ENCODE measurements at places on chromosomes 16 and 17.
A peak's percentile ranks its signal among the peaks of the same experiment; 100 is the strongest.

DNA sequence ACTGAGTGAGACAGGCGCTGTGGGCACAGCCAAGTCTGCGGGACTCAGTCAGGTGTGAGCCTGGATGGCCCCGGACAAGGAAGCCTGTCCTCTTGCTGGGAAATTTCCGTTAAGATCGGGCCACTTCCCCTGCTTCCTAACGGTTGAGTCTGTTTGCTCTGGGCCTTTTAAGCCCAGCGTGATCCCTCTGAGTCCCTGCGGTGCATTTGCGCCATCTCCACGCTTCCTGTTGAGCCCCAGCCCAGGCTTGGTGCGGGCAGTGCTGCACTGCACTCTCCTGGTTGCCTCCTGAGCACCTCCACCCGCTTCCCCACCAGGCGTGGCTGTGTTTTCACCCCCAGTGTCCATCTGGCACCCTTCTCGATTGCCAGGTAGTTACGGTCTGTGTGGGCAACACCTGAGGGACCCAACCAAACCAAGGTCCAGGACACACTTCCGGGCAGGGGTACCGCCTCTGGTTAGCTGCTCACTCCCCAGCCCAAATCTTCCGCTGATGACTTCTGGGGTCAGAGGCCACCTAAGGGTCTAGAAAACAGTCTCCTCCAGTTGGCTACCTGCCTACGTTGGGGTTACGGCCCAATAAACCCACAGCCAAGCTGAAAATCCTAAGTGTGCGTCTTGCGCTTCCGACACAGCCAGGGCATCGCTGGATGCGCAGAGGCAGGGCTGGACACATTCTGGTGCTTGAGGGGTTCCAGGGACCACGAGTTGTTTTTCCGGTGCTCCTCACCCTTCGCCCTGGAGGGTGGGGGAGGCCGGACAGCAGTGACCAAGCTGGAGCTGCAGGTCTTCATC is 1.4 kb upstream of the SLC25A10 start:
- peak; percentile 74 for DNase-seq

- DNase-seq = no peak
Measured at GRCh38 chr16:62738666-62739460, 702.6 kb upstream of the CDH8 start.

DNA sequence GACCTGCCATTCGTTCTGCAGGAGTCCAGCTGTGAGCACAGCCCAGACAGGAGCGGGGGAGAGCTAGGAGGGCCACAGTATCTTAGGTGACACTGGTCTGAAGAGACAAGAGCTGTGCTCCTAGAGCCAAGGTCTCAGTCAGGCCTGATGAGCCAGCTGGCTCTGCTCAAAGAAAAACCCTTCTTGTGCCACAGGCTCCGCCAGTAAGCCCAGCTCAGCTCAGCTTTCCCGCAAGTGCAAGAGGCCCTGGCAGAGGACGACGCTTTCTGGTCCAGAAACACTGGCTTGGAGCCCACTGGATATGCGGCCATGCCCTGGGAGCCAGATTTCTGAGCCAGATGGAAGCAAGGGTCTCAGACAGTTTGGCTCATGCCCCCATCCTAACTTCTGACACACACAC is 23.9 kb downstream of the PEMT start:
- no peak for DNase-seq

DNA sequence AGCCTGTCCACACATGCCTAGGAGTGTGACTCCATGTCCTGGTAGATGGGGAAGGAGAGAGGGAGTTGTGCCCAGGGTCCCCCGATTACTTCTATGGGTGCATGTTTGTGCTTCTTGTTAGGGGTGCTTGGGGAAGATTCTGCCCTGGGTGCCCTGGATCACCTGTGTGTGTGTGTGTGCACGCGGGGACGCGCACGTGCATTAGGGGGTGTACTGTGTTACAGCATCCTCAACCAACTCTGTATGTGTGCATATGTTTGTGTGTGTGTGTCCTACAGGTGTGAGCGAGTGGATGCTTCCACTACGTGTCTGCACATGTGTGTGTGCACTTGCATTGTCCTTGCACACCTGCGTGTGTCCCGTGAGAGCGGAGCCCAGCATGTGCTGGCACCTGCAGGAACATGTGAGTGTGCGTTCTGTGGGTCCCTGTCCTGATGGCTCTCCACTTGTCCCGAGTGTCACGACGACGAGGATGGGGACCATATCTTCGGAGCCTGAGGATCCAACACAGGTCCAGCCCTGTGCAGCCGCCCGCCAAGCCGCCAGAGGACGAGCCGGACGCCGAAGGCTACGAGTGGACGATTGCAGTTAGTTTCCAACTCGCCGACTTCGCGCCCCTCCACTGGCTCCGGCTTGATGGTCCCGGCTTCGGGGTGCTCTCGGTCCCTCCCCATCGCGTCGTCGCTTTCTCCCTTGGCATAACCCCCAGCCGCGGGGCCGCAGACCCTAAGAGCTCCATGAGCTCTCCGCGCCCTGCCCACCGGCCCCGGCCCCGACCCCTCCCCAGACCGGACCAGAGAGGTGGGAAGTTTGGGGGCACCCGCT is 6.0 kb upstream of the TBC1D3B start:
- DNase-seq = no peak

GRCh38 chr16:73505577-73505976 is 457.6 kb upstream of the ZFHX3 start:
- DNase-seq = no peak

GRCh38 chr17:38899421-38899820 is 26.0 kb upstream of the LASP1NB start:
- no peak for DNase-seq

DNA sequence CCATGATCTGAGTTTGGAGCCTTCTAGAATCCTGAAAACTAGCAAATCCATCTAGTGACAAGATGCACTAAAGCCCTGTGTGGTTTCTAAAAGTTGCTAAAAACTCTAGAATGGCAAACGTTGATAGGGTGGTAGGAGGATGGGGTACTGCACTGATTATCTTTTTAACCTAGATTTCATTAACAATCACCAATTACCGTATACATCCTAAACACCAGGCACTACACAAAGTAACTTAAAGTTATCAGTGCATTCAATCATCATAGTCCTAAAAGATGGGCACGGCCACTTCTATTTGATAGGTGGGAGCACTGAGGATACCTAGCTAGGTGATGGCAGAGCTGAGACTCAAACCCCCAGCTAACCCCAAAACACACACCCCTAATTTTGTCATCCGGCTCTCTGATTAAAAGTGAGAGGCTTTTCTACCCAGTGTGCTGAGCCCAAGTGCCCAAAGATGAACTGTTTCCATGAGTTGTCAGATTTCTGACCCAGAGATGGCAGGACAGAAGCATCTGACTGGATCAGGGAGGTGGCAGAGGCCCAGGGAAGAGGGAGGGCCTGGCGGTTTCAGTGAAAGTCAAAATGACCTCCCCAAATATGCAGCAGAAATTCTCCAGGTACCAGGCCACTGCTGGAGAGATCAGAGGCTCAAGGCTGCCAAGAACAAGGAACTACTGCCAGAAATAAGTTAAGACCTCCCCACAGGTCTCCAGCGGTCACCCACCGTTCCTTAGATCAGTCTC is 396.8 kb downstream of the SOX9 start:
- DNase-seq = no peak

GRCh38 chr17:10036511-10037061 is 131.5 kb upstream of the RCVRN start:
- DNase-seq = no peak

DNA sequence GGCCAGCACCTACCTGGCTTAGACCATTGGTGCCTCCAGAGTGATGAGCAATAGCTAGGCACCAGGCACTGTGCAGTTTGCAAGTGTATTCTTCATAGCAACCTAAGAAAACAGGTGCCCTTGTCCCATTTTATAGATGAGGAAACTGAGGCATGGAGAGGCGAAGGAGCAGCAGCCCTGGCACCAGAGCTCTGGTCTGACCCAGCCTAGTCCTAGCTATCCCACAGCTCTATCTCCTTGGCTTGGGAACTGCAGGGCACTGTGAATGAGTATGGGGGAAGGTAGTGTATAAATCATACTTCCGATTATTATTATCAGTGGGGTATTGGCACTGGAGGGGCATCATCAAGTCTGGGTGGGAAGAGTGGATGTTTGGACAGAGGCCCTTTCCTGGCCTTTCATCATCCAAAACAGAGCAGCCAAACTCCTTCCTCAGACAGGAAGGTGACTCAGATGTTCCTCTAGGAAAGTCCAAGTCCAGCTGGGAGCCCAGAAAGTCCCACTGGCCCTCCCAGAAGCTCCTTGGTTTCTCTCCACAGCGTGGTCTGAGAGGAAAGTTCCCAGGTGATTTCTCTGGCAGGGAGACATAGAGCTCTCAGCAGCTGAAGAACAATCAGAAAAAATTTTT is 32.0 kb upstream of the PLLP start:
- no peak for DNase-seq

DNA sequence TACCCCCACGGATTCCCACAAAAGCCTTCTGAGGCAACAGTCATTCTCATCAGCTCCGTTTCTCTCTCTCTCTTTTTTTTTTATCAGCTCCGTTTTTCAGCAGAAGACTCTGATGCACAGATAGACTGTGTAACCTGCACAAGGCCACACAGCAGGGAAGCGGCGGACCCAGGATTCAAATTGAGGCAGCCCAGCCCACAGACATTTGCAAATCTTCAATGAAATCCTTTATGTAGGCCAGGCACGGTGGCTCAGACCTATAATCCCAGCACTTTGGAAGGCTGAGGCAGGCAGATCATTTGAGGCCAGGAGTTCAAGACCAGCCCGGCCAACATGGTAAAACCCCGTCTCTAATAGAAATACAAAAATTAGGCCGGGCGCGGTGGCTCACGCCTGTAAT is 2.4 kb upstream of the MEOX1 start:
- DNase-seq = no peak

DNA sequence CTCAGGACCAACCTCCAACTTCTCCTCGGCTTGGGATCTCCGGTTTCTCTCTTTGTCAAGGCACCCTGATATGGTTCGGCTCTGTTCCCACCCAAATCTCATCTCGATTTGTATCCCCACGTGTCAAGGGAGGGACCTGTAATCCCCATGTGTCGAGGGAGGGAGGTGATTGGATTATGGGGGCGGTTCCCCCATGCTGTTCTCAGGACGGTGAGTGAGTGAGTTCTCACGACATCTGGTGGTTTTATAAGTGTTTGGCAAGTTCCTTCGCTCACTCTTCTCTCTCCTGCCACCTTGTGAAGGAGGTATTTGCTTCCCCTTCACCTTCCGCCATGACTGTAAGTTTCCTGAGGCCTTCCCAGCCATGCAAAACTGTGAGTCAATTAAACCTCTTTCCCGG is 117.9 kb downstream of the SEC14L1 start:
- DNase-seq = no peak

GRCh38 chr16:15961060-15961511 is 11.7 kb downstream of the ABCC1 start:
- DNase-seq = no peak

- DNase-seq = no peak
Measured at GRCh38 chr16:29877266-29877961, 14.4 kb upstream of the CDIPT start.

- no peak for DNase-seq
Measured at GRCh38 chr16:4790261-4790660, 2.1 kb upstream of the SEPTIN12 start.

DNA sequence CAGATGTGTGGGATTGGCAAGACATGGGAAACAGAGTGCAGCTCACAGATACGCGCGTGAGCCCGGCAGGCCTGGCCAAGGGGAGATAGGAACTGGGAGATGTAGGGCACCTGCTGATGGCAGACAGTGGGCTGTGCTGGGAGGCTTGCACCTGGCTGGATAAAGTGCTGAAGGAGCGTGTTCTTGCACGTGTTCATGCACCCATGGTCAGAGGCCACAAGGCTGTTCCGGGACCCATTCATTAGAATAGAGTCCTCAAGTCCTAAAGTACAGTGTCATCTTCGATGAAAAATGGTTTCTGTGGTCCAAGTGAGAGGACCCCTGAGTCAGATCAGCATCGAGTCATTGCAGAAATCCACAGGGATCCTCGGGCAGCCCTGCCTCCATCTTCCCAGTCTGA is 236.4 kb downstream of the CCDC182 start:
- DNase-seq = no peak

DNA sequence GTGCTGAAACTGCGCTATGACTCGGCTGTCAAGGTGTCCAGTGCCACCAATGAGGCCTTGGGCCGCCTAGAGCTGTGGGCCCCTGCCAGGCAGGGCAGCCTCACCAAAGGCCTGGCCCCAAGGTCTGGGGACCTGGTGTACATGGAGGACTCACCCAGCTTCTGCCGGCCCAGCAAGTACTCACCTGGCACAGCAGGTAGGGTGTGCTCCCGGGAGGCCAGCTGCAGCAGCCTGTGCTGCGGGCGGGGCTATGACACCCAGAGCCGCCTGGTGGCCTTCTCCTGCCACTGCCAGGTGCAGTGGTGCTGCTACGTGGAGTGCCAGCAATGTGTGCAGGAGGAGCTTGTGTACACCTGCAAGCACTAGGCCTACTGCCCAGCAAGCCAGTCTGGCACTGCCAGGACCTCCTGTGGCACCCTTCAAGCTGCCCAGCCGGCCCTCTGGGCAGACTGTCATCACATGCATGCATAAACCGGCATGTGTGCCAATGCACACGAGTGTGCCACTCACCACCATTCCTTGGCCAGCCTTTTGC is 25.0 kb downstream of the WNT9B start:
- DNase-seq = peak; percentile 82

DNA sequence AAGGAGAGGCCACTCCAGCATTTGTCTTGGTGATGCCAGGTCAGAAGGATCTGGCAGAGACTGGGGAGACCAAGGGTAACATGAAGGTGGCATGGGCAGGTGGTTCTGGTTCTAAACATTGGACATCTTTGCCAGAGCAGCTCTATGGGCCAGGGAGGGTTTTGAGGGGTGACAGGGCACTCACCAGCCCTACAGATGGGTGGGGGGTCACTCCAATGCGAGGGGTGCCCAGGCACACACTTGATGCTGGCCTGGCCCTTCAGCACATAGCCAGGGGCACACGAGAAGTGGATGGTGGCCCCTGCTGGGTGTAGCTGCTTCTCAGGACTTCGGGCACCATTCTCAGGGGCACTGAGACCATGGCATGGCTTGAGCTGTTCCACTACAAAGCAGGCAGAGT is 5.5 kb upstream of the PHF12 start:
- DNase-seq = no peak

DNA sequence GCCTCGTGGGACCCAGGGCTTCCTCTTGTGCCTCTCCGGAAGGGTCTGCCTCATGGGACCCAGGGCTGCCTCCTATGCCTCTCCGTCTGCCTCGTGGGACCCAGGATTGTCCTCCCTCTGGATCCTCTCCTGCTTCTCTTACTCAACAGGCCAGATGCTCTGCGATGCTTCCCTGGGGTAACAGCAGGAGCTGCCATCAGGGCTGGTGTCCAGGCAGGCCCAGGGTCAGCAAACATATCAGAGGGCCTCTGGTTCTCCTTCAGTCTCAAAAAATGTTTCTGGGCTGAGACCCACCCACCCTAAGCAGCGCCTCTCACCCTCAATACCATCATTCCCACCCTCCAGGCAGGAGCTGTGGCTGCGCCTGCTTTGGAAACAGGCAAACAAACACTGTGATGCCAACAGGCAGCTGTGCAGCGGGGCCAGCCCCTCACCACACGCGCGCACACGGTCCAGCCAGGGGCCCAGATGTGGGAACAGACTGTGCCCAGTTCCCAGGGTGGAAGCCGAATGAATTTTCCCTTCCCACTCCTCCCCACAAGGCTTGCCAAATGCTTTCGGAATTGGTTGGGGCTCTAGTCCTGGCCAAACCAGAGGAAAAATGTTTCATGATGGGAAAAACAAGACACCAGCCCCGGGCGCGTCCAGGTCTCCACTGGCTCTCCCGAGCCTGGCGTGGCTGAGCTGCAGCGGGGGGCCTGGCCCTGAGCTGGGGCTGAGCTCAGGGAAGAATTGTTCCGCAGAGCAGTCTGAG is 11.3 kb downstream of the TIMM22 start:
- DNase-seq = no peak

All from NCI-H2081 (cell line).